SK-N-SH (cell line): ENCODE measurements at places on chromosomes 6 and 20.
A peak's percentile ranks its signal among the peaks of the same experiment; 100 is the strongest.

DNA sequence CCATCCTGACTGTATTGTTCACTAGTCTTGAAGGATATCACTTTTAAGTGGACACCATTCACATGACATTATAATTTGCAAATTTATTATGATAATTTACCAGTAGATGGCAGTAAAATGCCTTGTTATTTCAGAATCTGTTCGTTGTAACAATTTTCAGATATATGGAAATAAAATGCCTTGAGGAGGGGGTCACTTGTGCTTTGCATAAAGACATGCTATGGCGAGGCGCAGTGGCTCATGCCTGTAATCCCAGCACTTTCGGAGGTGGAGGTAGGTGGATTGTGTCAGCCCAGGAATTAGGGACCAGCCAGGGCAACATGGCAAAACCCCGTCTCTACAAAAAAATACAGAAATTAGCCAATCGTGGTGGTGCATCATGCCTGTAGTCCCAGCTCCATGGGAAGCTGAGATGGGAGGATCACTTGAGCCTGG, 9.0 kb upstream of the NCOA6 start:
- DNase-seq, result peak; percentile 62

DNA sequence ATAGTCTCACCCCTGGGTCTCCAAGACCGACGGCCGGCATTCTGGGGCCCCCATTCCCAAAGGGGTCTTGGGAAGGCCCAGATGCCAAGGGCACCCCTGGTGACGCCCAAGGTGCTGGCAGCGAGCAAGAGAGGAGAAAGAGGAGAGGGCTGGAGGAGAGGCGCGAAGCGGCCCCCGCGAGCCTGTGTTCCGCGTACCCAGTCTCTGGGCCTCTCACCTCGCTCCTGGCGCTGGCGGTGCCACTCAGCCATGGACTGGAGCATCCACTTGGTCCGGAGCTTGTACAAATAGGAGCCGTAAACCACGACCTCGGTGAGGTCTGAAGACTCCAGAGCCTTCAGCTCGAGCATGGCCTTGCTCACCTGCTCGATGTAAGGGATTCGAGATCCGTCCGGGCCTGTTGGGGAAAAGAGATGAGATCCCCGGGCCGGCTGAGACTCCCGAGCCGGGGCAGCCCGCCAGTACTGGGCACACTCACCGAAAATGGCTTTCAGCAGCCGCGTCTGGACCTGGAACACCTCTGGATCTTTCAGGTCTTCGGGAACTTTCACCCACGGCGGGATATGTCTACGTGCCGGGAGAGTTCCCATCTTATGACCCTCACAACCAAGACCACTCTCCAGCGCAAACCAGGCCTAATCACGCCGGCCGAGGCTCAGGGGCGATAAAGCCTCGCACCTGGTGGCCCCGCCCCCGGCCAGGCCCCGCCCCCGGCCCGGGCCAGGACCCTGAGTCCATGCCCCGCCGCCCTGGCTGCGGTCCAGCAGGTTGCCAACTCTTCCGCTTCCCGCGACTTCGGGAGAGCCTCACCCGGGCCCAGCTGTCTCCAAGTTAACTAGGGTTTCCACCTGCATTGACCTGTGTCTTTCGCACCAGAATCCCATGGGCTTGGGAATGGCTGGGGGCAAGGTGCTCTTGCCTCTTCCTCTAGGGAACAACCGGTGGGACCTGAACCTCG, at the start of gene DPPA5:
Gene DPPA5, minus strand, starts transcription at position 641 of the 958 bp plus-strand sequence. Its CDS starts 51 bp downstream, at position 590.
- no peak for DNase-seq

- no peak for DNase-seq
Observed at GRCh38 chr6:167275436-167275835, 15.7 kb upstream of the UNC93A start.

GRCh38 chr6:42532038-42532669, 31.7 kb upstream of the UBR2 start:
- DNase-seq, result peak; percentile 70

DNA sequence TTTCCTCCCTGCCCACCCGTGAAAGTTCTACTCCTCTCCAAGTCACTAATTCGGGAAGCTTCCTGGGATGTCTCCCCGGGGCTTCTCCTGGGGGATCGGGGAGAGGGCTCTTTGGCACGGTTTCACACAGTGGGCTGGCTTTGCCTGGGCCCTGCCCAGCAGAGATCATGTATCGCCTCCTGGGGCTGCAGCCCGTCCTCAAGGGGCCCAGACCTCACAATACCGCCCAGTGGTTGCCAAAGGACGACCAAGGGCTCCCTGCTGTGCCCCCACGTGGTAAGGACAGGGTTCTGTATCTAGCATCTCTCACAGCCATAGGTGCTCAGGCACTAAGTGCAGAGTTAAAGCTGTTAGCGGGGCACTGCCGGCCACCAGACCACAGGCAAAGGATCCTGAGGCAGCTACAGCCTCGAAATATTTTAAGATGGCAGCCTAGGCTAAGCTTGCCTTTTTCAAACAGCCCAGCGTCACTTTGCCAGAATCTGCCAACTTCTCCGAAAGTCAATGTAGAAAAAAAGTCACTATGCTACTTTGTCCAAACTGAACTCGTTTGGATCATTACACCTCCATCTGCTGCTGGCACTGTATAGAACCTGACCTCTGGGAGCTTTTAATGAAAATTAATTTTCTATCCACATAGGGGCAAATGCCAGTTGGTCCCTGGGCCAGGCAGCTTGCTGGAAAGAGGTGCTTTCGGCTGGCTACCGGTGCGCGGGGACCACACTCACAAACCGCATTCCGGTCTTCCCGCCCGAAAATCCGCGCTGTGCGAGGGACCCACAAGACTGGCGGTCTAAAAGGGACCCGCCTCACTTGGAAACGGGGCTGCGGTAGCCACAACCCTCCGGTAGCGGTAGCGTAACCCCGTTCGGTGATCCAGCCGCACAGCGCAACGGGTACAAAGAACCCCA, 1.3 kb upstream of the NNAT start:
- DNase-seq, result peak; percentile 68

GRCh38 chr6:41160933-41161332, 2.0 kb downstream of the TREM2 start:
- DNase-seq, result no peak

GRCh38 chr20:63017826-63018411, 11.2 kb upstream of the BHLHE23 start:
- peak; percentile 69 for DNase-seq

DNA sequence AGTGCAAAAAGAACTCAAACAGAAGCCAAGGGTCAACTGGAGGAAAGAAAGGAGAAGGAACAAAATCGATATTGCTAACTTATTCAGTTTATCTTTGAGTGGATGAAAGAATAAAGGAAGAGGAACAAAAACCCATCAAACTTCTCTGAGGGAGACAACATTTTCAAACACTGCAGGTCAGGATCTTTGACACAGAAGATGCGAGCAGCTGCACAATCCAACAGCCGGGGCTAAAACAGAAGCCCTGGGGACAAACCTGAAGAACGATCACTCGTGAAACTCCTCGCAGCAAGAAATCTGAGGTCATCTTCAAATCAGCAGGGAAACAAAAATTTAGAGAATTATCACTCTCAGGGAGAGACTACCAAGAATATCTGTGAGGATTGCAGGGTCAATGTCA, 14.2 kb downstream of the SLC23A2 start:
- no peak for DNase-seq

- no peak for DNase-seq
Observed at GRCh38 chr20:43725666-43726065, 1.1 kb downstream of the GTSF1L start.

DNA sequence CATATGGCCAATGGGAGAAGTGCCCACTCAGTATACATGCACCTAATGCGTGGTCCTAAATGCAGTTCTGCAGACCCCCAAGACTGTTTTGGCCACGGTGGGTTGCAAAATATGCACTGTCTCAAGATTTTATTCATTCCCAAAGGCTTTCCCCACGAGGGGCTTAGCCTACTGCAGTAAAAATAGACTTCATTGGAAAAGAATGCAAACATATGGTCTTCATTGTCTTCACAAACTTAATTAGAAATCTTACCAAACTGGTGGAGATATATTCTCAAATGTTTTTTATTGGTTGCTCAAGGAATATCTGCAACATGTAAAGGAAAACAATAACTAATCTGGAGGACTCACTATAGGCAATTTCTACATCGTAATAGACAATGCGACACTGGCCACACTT, 31.6 kb upstream of the PRL start:
- DNase-seq, result no peak

GRCh38 chr6:117555262-117555849, 47.0 kb downstream of the GOPC start:
- DNase-seq, result no peak

- no peak for DNase-seq
Observed at GRCh38 chr20:61133611-61134010, 118.5 kb upstream of the CDH4 start.

DNA sequence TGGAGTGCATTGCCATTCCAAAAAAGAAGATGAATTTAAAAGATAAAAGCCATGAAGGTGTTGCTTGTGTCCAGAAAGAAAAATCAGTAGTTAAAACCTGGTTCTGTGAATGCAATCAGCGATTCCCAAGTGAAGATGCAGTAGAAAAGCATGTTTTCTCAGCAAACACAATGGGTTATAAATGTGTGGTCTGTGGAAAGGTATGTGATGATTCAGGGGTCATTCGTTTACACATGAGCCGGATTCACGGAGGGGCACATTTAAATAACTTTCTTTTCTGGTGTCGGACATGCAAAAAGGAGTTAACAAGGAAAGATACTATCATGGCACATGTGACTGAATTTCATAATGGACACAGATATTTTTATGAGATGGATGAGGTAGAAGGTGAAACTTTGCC, 24.7 kb upstream of the BAG2 start:
- no peak for DNase-seq

DNA sequence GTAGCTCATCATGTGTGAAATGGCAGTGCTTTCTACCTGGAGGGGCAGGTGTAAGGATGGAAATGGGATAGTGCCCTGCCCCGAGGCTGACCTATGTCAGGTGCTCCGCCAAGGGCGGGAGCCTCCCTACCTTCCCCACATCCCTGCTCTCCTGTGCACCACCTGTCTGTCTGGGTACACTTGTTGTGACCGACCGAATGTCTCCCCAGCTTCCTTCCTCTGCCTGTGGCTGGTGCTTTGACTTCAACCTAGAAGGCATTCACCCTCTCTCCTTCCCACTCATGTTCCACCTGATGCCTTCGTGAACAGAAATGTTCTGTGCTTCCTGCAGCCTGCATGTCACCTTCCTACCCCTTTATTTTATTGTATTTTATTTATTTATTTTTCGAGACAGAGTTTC, 114.8 kb downstream of the SCML4 start:
- DNase-seq, result no peak

DNA sequence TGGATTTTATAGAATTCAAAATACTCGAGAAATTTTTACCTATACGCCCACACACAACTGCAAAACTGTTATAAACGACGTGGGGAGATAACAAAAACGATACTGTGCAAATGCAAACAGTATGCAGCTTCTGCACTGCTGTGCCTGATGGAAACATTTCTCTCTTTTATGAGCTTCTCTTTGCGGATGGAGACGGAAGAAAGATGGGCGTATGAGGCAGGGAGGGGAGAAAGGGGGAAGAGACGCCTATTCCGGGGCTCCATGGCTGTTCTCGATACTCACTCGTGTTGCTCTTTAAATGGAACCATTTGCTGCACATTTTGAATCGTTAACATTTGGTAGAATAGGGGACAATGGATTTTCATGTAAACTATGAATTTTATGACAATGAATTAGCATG, 69.1 kb upstream of the EXOC2 start:
- DNase-seq, result no peak

DNA sequence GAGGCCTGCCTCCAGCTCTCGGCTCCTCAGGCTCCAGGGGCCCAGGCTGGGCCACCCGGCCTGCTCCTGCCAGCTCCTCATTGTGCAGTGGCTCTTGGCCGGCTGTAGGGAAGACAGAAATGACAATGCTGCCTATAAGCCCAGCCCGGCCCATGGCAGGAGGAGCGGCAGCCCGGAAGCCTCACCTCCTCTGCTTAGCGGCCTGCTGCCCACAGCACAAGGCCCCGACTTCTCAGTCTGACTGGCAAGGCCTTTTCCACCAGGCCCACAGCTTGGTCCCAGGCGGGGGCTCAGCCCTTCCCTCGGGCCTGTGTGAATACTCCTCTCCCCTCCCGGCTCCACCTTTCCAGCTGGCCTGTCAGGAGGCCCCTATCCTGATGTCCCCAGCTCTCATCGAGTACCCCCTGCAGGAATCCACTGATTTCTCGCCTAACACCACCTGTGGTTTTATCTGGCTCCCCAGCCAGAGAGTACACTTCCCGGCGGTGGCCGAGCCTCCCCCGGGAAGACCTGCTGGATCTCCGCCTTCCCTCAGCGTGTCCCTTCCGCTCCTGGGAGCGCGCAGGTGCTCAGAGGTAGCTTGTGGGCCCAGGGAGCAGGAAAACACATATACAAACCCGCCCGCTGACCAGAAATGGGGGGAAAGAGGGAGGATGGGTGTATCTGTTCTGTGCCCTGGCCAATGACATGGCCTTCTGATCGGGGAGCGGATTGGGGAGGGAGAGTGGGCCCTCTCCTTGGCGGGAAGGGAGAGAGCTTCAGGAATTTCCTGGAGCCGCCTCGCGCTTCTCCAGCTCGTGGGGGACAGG, 963 bp downstream of the DDRGK1 start:
- peak; percentile 74 for DNase-seq

- DNase-seq, result peak; percentile 89
Observed at GRCh38 chr6:37018198-37019064, 13.0 kb downstream of the FGD2 start.

GRCh38 chr6:136749359-136749997, 42.8 kb downstream of the MAP3K5 start:
- DNase-seq, result no peak

- peak; percentile 21 for DNase-seq
Observed at GRCh38 chr6:34152042-34152524, 6.2 kb upstream of the GRM4 start.

GRCh38 chr6:71220466-71220865, 68.1 kb upstream of the OGFRL1 start:
- no peak for DNase-seq

GRCh38 chr20:3046677-3047462, 1.0 kb downstream of the MRPS26 start:
- DNase-seq, result no peak

GRCh38 chr6:130134582-130134981, 88.2 kb downstream of the SAMD3 start:
- DNase-seq, result no peak
